ENCODE measurements at places on chromosomes 7 and 10. TPM values are rescaled to one million over a fixed set of nuclear protein-coding genes. Genes with fewer than 3 reads are reported as not detected.

AFAP1L2 gene
- total RNA-seq = 27.0 TPM

TRPV6 gene
- total RNA-seq = not detected

HECTD2 gene
- total RNA-seq = 3.7 TPM

AKR1C4 gene
- 0.30 TPM for total RNA-seq

PIK3AP1 gene
- total RNA-seq = 0.92 TPM

HHEX gene
- total RNA-seq = 12.5 TPM

ENTPD7 gene
- 15.8 TPM for total RNA-seq

CHRM2 gene
- not detected for total RNA-seq

ITIH2 gene
- 0.08 TPM for total RNA-seq

ZNF37A gene
- total RNA-seq = 5.7 TPM

LEP gene
- total RNA-seq = not detected

HOXA3 gene
- 8.1 TPM for total RNA-seq

EBF3 gene
- 0.11 TPM for total RNA-seq

MALRD1 gene
- total RNA-seq = not detected

IFIT3 gene
- total RNA-seq = 7.0 TPM

OR2A5 gene
- total RNA-seq = not detected

SAP25 gene
- 0.76 TPM for total RNA-seq

EBLN1 gene
- total RNA-seq = not detected

SFRP5 gene
- 1.9 TPM for total RNA-seq

RHEB gene
- 159 TPM for total RNA-seq

OR2A42 gene
- total RNA-seq = not detected

ICA1 gene
- 0.85 TPM for total RNA-seq

RADIL gene
- 2.7 TPM for total RNA-seq

OR6B1 gene
- not detected for total RNA-seq

MSMB gene
- not detected for total RNA-seq

UPP1 gene
- 88.5 TPM for total RNA-seq

FOXI2 gene
- not detected for total RNA-seq

NRF1 gene
- 11.5 TPM for total RNA-seq

NSMCE4A gene
- total RNA-seq = 61.6 TPM

DENND11 gene
- 7.1 TPM for total RNA-seq

GPR15LG gene
- total RNA-seq = not detected

MKI67 gene
- total RNA-seq = 73.1 TPM

GPR37 gene
- total RNA-seq = 0.53 TPM

PAX2 gene
- total RNA-seq = 0.34 TPM

NUTM2E gene
- 0.59 TPM for total RNA-seq

SUN3 gene
- total RNA-seq = not detected

BICC1 gene
- 23.6 TPM for total RNA-seq

CDK14 gene
- 0.14 TPM for total RNA-seq

LANCL2 gene
- total RNA-seq = 14.3 TPM

SH2B2 gene
- 3.6 TPM for total RNA-seq

MYOZ1 gene
- total RNA-seq = not detected

CRYGN gene
- not detected for total RNA-seq

GPC2 gene
- total RNA-seq = 1.1 TPM

HMX2 gene
- total RNA-seq = 0.15 TPM

LRRD1 gene
- not detected for total RNA-seq

DUSP5 gene
- total RNA-seq = 140 TPM

HPSE2 gene
- not detected for total RNA-seq

ZNF746 gene
- total RNA-seq = 19.4 TPM

NACAD gene
- 0.29 TPM for total RNA-seq

AVPI1 gene
- total RNA-seq = 57.9 TPM

EPC1 gene
- 17.2 TPM for total RNA-seq

ZNRF2 gene
- total RNA-seq = 8.2 TPM

SLC18A3 gene
- total RNA-seq = not detected

PTN gene
- total RNA-seq = not detected

ERCC6 gene
- total RNA-seq = 5.5 TPM

PKD2L1 gene
- 0.07 TPM for total RNA-seq

RBP3 gene
- total RNA-seq = not detected

TPST1 gene
- total RNA-seq = 7.5 TPM

STAG3 gene
- total RNA-seq = 0.14 TPM

CCT6A gene
- 279 TPM for total RNA-seq
